ENCODE measurements at places on chromosomes 4 and X.

DNA sequence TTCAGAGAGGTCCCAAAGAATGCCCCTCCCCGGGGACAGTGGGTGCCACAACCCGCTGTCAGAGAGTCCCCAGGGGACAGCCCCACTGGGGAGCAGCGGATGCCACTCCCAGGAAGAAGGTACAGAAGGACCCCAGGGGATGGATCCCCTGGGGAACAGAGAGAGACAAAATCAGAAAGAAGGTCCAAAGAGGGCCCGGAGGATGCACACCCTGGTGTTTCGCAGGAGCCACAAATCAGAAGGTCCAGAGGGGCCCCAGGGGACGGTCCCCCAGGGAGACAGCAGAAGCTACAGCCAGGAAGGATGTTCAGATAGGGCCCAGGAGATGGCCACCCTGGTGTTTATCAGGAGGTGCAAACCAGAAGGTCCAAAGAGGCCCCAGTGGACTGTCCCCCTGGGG is 1.4 kb downstream of the TEX13D start:
- DNase-seq: no peak

GRCh38 chr4:78542373-78542772 is 9.2 kb upstream of the ANXA3 start:
- no peak for DNase-seq

GRCh38 chrX:103730796-103731493 is 20.2 kb downstream of the TMEM31 start:
- DNase-seq: no peak

- no peak for DNase-seq
These were observed 64.2 kb upstream of the MAP3K15 start for GRCh38 chrX:19579485-19579884.

DNA sequence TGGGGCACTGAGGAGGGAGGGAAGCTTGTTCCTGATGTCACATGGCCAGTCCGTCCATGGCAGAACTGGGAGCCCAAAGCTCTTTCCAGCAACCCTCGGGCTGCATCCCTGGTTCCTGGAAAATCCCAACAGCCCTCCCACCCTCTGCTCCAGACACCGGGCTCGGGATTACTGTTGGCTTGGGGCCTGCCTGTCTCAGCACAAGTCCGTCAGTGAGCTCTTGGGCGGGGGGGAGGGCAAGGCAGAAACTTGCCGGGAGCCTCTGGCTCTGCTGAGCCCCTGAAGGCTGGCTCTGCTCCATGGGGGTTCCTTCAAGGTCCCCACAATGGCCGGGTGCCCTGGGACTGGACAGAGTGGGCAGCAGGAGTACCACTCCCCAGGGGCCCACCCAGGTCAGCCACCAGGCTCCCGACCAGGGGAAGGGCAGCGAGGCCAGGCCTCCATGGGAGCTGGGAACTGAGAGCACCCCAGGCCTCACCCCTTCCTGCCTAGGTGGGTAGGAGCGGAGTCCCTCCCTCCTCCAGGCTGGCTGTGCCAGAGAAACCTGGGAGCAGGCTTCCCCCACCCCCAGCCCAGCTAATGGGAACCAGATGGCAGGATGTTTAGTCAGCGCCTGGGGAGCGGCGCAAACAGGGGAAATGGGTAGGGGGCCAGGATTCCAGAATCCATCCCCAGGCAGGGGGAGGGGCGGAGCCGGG is 6.4 kb upstream of the HAUS7 start:
- DNase-seq: no peak

DNA sequence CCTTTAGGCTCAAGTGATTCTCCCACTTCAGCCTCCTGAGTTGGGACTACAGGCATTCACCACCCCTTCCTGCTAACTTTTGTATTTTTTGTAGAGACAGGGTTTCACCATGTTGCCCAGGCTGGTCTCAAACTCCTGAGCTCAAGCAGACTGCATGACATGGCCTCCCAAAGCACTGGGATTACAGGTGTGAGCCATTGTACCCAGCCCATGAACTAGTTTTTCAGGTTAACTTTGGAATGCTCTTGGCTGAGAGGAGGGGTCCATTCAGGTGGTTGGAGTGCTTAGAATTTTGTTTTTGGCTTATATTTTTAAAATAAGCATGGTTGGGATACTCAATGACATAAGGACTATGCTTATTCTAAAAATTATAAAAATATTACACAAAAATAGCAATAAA is 355.7 kb upstream of the MAGEB16 start:
- no peak for DNase-seq

- DNase-seq: no peak
These were observed 122.4 kb upstream of the DCLK2 start for GRCh38 chr4:149955780-149956390.

DNA sequence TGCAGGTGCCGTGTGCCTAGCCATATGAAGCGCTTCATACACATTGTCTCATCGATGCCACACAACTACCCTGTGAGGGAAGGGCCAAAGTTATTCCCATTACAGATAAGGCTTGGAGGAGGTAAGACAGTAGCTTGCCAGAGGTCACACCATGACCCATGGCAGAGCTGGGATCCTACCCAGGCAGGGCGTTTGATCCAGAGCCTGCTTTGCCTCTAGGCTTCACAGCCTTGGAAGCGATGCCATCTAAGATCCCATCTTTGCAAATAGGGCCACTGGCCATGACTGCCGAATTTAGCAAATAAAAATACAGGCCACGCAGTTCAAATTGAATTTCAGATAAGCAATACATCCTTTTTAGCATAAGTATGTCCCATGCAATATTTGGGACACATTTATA is 358.2 kb downstream of the BCOR start:
- no peak for DNase-seq

DNA sequence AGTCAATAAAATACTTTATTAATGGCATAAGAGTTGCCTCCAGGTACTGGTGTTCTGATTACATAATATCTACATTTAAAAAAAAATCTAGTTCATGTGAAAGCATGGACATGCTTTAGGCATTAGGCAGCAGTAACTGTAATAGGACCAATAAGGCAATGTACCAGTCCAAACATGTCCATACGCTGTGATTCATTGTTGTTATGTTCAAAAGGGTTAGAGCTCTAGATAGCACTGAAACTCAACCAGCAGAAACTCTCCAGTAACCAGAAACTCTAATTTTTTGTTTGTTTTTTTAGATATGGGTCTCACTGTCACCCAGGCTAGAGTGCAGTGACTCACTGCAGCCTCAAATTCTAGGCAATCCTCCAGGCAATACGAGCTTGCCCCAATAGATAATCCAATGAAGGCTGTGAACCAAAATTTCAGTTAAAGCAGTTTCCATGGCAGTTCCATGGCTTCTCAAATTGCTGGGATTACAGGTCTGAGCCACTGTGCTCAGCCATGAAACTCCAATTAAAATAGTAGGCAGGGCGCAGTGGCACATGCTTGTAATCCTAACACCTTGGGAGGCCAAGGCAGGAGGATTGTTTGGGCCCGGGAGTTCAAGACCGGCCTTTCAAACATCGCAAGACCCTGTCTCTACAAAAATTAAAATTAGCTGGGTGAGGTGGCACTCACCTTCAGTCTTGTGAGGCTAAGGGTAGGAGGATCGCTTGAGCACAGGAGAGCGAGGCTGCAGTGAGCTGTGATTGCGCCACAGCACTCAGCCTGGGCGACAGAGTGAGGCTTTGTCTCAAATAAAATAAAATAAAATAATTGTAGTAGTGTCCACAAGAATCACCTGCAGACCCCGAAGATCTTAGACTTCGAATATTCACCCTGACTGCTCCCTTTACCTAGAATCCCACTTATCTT is 36.3 kb downstream of the MGARP start:
- no peak for DNase-seq

GRCh38 chr4:84585251-84585650 is 2.3 kb downstream of the CDS1 start:
- no peak for DNase-seq

GRCh38 chrX:111168314-111168713 is 72.3 kb downstream of the PAK3 start:
- DNase-seq: no peak

- no peak for DNase-seq
These were observed 160.5 kb downstream of the TBX22 start for GRCh38 chrX:80174925-80175574.

DNA sequence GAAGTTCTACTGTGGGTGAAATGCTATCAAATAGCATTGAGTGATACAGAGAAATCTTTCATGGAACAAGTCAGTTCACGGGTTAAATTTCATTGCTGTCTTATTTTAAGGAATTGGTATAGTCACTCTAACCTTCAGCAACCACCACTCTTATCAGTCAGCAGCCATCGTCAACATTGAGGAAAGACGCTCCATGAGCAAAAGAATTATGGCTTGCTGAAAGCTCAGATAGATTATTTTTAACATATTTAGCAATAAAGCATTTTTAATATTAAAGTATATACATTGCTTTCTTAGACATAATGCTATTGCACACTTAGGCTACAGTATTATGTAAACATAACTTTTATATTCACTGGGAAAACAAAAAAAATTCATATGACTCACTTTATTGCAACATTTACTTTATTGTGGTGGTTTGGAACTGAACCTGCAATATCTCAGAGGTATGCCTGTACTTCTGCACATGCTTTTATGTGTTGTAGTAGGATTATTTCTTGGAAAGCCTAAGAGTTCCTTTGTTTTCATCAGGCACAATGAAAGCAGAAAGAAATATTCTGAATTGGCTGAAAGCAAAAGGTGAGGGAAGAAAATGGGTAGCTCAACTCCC is 586.7 kb downstream of the GBA3 start:
- DNase-seq: no peak

- DNase-seq: no peak
These were observed 13.8 kb downstream of the DGKQ start for GRCh38 chr4:959338-960139.

DNA sequence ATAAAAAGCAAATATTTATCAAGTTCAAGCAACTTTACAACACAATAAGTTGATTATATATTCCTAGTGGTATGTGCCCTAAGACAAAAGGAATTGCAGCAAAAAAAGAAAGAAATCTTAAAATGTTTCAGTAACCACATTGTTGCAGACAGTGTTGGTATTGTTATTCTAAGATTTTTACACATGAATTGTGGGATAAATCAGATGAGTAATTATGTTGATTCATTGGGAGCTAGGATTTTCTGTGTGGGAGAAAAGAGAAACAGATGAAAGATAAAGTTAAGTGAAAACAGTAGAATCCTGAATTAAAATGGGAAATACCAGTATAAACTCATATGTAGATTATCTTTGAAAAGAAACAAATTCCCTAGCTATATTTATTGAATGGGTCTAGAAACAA is 362.4 kb downstream of the PPP3CA start:
- DNase-seq: no peak

- no peak for DNase-seq
These were observed 4.7 kb downstream of the BLTP1 start for GRCh38 chr4:122156819-122157218.

DNA sequence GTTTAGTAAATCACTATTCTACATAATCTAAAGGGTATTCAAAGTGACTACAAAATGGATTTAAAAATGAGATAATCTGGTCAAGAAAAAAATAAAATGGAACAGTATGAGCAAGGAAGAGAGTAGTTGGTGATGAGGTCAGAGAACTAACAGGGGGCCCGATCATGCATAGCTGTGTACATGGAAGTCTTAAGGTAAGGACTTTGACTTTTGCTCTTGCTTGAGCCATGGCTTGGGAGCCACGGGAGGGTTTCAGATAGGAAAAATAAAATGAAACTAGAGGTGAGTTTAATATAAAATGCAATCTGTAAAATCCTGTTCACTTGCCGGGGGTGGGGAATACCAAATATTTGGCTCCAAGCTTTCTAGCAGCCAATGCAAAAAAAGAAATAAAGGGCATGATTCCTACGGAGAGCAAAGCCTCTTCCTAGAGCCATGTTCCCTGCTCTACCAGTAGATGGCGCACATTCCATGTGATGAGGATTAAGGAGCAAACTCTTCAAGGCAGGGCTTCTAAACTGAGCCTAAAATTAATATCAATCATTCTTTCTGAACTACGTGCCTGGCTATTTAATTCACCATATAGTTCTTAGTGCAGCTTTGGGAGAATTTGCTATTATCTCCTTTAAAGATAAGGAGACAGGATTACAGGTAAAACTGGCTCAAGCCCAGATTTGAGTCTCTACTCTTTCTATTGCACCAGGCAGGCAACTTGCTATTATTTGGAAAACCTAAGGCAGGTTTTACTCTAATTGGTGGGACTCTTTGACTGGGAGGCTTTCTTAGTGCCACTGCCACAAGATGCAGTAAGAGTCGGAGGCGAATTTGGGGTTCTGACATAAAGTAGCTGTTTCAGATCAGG is 6.8 kb upstream of the CLCN5 start:
- no peak for DNase-seq

GRCh38 chrX:128818690-128819089 is 704.6 kb downstream of the SMARCA1 start:
- DNase-seq: no peak

- DNase-seq: no peak
These were observed 34.3 kb upstream of the PSAPL1 start for GRCh38 chr4:7469023-7469422.

GRCh38 chr4:54067166-54067565 is 2.8 kb upstream of the CHIC2 start:
- DNase-seq: no peak

DNA sequence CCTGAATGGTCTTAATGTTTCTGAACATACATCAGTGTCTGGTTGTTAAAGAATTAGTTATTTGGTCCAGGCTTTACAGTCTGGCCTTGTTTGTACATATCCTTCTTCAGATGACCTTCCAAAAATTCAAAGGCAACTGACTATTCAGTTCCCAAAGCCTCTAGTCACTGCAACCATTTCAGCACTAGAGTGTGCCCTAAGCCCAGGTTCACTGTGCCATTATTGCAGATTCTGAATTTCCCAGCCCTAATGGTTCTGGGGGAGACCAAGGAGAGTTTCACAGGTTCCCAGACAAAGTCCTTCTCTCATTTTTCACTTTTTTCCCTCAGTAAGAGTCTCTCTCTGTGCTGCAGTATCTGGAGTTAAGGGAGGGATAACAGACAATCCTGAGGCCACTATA is 235.8 kb downstream of the TRAM1L1 start:
- no peak for DNase-seq

DNA sequence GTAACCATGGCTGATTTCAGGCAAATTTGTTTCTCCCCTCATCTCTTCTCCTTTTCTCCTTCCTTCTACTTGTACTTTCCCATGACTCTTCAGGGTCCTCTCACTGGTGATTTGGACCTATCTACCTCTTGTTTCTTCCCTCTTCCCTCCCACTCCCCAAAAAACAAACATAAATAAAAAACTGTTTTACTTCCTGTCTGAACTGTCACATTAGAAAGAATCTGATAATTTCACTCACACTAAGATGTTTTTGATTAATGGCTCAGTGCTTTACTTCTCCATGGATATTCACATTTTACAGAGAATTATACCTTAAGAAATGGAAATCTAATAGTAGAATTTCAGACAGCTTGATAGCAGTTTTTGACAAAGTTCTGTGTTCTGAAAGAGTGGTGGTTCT is 7.2 kb downstream of the STK26 start:
- DNase-seq: no peak

- no peak for DNase-seq
These were observed 36.7 kb upstream of the GABRQ start for GRCh38 chrX:152600853-152601633.

- no peak for DNase-seq
These were observed 114.0 kb upstream of the ENPEP start for GRCh38 chr4:110361921-110362320.

GRCh38 chr4:58188316-58188715 is 1078.1 kb upstream of the IGFBP7 start:
- DNase-seq: no peak
